ENCODE measurements at places on chromosomes 12 and 14.
A peak's percentile ranks its signal among the peaks of the same experiment; 100 is the strongest.

DNA sequence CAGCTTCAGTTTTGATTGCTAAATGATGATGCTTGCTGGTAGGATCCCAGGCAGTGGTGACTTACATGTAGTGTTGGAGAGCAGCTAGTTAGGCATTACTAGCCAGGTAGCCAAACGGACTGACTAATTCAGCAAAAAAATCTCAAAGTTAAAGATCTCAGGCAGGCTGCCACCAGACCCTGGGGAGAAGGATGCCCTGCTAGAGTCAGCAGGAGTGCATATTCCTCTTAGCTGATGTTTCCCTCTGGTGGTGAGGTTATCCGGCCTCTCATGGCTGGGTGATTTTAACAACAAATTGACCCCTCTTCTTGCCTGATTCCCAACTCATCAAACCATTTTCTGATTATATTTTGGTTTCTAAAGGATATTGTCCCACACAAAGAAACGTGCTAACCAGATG lies 2.8 kb downstream of the EFS start:
- DNase-seq, result no peak

DNA sequence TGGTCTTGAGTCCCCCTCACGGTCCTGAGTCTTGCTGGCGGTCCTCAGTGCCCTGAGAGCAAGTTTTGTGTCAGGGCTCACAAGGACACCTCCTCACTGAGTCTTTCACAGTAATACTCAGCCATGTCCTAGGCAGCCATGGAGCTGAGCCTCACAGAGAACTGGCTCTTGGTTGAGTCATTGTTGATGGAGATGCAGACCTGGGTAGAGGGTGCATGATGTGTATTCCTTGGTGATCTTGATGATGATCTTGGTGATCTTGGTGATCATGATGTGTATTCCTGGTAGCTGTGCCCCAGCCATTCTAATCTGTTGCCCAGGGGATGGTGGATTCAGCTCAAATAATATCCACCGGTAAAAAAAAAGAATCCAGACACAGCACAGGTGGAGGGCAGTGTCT lies 495.4 kb downstream of the TMEM121 start:
- DNase-seq, result no peak

DNA sequence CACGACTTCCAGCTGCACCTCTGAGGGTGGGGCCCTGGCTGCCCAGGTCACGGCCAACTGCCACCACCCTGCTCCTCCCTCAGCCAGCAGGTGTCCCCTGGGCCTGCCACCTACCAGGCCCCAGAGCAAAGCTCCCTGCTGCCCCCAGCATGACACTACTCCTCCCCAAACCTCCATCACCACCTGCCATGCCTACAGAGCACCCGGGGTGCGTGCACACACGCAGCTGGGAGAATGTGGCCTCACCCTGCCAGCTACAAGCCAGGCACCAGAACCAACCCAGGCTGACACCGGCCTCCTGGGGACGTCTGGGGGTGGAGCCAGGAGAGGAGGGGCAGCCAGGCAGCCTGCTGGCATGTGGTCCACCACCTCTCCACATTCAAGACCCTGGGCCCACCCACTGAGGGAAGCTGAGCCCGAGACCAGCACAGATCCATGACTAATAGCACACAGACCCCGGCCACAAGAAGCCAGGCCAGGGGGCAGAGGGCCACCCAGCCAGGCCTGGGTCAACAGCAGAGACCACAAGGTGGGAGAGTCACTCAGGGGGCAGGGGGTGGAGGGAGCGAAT lies 3.4 kb downstream of the JAG2 start:
- DNase-seq, result no peak

DNA sequence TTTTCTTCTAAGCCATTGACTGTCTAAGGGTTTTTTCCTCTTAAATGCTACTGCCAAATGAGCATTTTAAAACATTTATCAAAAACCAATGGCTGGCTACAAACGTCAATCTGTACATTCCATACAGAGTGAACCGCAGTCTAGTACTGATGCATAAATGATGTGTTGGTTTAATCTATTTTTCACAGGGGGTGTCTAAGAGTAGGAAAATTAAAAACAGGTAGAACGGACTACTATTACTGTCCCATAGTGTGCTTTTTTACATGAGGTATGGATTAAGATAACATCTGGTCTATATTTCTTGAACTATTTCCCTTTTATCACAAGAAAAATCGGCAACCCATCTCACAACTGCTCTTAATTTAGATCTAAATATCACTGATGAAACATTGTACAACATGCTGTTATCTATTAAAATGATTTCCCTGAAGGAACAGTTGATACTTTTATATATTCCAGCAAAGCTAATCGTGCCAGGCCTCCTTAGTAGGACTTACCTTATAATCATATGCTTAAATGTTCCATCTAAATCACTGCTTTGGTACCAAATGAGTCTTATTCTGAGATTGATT lies 172.9 kb upstream of the CDKN3 start:
- no peak for DNase-seq

GRCh38 chr14:104445086-104445485 lies 134.5 kb upstream of the C14orf180 start:
- no peak for DNase-seq

- DNase-seq, result no peak
These were observed 1.8 kb downstream of the TRMT61A start for GRCh38 chr14:103530831-103531230.

DNA sequence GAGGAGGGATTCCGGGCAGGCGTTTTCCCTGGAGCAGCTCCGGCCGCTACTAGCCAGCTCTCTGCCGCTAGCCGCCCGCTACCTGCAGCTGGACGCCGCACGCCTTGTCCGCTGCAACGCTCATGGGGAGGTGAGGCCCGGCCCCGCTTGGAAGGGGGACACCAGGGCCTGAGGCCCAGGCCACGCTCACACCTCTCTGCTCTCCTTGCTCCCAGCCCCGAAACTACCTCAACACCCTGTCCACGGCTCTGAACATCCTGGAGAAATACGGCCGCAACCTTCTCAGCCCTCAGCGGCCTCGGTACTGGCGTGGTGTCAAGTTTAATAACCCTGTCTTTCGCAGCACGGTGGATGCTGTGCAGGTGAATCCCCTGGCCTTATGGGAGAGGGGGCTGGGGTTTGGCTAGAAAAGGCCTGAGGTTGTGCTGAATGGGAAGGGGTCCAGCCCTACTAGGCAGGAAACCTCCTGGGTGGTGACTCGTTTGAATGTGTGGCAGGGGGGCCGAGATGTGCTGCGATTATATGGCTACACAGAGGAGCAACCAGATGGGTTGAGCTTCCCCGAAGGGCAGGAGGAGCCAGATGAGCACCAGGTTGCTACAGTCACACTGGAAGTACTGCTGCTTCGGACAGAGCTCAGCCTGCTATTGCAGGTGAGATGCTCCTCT lies 597 bp downstream of the RNF31 start:
- DNase-seq, result no peak

GRCh38 chr12:4395818-4396217 lies 16.3 kb upstream of the FGF23 start:
- DNase-seq, result no peak

DNA sequence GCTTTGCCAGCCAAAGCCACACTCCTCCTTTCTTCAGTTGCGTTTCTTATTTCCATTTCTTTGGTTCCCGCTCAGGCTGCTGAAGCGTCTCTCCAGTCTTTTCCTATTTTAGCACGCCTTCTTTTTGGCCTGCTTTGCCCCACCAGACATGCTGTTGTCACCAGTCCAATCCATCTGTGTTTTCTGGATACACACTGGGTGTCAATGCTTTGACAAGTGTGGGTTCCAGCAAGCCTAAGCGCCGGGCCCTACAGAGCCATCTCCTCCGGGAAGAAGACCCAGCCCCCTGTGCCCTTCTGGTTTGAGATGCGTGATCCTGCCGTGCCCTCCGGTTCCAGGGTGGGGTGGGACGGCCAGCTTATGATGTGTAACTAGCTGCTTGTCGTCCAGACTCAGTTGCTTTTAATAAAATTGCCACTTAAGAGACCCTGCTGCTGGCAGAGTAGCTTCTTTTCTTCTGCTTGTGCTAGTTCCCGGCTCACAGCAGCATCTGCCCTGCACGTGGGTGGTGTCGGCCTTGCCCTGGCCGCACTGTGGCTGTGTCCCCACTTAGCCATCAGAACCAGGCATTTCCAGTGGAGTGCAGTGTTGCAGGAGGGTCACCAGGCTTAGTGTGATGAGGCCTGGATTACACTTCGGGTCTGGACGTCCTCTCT lies 29.7 kb downstream of the EML1 start:
- DNase-seq, result no peak

DNA sequence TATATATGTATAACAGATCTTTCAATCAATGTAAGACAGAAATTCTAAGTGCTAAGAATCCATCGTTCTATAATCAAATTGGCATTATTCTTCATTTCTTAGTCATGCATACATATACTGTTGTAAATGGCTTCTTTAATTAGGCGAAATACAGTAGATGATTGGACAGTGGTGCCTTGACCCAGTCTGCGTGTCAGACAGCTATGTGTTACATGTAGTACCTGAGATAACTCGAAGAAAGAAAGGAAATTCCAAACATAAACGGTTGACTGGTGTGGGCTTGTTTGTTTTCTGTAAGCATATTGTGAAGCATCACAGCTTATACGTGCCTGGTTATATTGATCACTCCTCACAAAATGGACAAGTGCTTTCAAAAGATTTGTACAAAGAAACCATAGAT lies 210.5 kb downstream of the ETNK1 start:
- DNase-seq, result no peak

DNA sequence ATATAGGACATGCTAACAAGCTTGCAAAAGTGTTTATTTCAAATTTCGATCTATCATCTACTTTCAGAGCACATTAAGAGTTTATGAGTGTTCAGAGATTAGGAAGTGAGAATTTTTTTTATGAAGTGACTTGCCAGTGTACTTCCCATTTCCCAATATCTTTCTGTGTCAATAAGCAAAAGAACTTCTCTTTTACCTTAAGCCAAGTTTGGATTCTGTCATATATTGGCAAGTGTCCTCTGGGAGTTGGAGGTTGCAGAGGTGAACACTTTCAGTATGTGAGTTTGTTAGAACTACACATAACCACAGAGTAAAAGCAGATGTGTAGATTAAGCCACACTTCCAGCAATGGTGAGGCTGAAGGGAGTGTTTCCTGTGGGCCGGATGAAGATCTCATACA lies 16.6 kb upstream of the KLRF1 start:
- no peak for DNase-seq

DNA sequence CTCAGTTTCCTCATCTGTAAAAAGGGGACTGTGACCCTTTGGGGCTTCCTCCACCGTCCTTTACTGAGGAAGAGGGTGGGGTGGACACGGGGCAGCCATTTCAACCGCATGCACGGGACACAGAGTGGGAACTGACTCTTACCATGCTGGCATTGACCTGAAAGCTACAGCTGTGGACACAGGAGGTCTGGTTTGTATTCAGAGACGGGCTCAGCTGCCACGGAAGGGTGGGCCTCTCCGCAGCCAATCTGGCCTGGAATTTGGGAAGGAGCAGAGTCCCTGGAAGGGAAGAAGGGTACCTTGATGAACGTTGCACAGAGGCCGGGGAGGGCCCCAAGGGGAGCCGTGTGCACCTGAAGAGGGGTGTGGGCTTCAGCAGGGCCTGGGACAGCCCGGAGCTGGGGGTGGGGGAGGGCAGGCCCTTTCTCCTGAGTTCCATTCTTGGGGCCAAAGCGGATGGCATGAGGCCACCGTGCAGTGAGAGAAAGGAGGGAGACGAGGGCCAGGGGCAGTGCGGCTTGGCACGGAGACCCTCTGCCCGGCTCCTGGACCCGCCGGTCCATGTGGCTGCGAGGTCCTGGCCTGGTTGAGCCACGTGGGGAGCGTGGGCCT lies 14.5 kb downstream of the TNFAIP2 start:
- no peak for DNase-seq

GRCh38 chr14:79791055-79791732 lies 420.1 kb downstream of the DIO2 start:
- no peak for DNase-seq

- no peak for DNase-seq
These were observed 28.3 kb downstream of the DUSP16 start for GRCh38 chr12:12534166-12534866.

GRCh38 chr12:67735868-67736267 lies 87.3 kb downstream of the DYRK2 start:
- DNase-seq, result no peak

DNA sequence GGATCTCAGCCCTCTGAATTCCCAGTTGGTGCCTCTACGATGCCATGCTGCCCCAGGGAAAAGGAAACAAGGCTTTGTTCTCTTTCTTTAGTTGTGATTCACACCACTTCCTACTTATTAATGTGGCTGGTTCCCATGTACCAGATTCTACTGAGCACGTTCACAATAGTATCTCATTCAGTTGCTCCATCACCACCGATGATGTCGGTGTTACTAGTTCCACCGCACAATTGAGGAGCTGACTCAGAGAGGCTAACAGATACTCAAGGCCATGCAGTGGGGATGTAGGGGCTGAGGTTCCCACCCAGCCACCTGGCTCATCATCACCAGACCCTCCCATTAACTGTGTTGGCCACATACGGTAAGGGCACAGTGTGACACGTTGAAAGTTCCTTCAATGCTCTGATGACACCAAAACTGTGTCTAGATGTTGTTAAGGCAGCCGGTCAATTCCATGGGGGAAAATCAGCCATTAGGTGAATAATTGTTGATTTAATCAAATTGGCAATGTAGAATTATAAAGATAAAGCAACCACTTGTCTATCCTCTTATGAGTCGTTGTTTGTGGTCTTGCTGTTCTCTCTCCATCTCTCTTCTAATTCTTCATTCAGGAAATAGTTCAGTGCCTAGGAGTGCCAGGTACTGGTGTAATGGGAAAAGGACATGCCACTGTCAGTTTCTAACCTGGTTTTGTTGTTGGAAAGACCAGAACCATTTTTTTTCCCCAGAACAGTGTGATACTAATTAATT lies 244.2 kb upstream of the CRY1 start:
- no peak for DNase-seq

GRCh38 chr12:41656454-41656853 lies 468.3 kb downstream of the PDZRN4 start:
- DNase-seq, result no peak

- no peak for DNase-seq
These were observed 838 bp downstream of the LRIG3 start for GRCh38 chr12:58919231-58920101.

DNA sequence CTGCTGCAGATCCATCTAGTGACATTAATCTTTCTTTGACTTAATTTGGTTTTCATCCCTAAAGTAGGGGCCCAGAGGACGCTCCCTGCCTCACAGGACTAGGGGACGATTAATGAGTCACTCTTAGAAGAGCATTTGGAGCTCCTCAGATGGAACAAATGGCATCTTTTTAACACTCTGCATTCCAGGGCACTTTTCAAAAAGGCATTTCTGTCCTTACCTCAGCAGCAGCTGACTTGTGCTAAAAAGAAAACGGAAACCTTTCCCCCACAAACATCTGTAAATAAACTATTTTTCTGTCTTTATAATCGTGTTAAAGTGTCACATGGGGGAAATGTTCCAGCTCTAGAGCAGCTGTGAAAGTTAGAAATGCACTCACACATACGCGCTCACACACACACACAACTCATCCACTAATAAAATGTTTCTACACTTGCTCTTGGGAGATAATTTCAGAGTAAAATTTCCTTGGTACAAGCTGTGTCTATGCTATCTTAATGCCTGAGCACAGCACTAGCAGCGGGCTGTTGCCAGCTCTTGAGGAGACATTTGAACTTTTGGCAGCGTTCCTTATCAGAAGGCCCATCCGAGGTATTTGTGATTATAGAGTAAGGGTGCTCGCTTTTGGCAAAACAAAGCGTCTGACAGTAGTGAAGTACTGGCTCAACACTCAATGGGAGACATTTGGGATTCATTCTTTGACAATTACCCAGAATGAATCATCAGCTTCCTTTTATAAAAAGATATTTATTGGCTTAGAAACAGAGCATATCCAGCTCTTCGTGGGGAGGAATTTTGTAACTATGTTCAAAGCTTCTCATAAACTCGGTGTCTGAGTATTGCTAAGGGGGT lies 141.3 kb downstream of the PLXNC1 start:
- DNase-seq, result peak; percentile 77

All from GM04503 (cell line).